Stimulated activated CD4-positive, alpha-beta T cell treated with anti-CD3 and anti-CD28 coated beads, TNF-alpha, amount 100 ng/mL, for 1 hour (primary cell): ENCODE measurements at places on chromosomes 5 and 9.

GRCh38 chr5:160452036-160452435 lies 30.4 kb downstream of the PTTG1 start:
- DNase-seq, result no peak

- no peak for DNase-seq
Measured at GRCh38 chr5:83846624-83847350, 126.1 kb upstream of the HAPLN1 start.

GRCh38 chr5:68182094-68182493 lies 33.5 kb upstream of the PIK3R1 start:
- no peak for DNase-seq

- DNase-seq, result no peak
Measured at GRCh38 chr5:154049636-154050035, 10.9 kb downstream of the MFAP3 start.

- no peak for DNase-seq
Measured at GRCh38 chr5:133205649-133206048, 153.8 kb downstream of the HSPA4 start.

- no peak for DNase-seq
Measured at GRCh38 chr5:78009937-78010527, 233.9 kb upstream of the TBCA start.

GRCh38 chr9:5389109-5389732 lies 48.5 kb downstream of the PLGRKT start:
- DNase-seq, result no peak

DNA sequence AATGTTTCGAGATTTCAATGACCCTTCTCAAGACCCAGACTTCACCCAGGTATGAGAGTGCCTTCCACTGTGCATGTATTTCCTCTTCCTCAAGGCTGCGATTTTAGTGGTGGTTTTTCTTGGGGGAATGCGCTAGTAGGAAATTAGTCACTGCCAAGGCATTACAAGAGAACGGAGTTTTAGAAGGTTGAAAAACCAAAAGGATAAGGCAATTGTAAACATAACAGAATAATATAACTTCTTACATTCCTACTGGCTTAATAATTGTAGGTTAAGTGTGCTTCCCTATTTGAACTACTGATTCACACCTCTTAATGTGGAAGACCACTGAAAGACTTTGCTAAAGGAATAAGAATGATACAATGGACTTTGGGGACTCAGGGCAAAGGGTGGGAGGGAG lies 38.9 kb downstream of the ACO1 start:
- DNase-seq, result no peak

DNA sequence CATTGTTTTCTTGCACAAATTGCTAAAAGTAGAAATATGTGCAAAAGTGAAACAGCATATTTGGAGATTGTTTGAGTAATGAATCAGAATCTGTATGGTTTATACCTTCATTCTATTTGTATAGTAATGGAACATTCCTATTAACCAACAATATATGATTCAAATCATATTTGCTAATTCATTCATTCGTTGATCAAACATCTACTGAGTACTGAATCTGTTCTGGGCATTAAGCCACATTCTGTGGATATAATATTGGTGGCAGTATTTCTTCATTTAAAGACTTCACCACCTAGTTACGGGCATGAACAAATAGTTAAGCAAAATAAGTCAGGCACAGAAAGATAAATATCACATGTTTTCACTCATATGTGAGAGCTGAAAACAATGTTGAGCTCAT lies 385.7 kb downstream of the MTRR start:
- no peak for DNase-seq

GRCh38 chr9:2014696-2015580 lies at the start of gene SMARCA2:
TSS of gene SMARCA2 (plus strand) at chr9:2015347. CDS start at chr9:2029023, 13,676 bp downstream.
- peak; percentile 90 for DNase-seq

- no peak for DNase-seq
Measured at GRCh38 chr5:74035521-74035937, 409.5 kb downstream of the ARHGEF28 start.

DNA sequence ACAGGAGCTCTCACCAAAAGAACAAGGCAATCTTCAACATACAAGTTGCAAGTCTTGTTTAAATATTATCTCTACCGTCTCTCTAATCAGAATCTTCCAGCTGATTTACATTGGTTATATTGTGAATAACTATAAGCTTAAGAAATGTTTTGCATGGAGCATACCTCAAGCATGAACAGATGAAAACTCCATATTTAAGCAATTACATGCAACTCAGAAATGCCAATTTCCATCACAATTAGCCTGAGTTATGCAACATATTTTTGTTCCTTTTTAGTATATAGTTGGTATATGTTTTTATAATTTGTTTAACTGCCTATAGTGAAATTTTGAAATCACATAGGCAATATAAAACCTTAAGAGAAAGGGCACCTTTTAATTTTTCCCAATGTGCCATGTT lies 142.5 kb downstream of the DENND1A start:
- no peak for DNase-seq

DNA sequence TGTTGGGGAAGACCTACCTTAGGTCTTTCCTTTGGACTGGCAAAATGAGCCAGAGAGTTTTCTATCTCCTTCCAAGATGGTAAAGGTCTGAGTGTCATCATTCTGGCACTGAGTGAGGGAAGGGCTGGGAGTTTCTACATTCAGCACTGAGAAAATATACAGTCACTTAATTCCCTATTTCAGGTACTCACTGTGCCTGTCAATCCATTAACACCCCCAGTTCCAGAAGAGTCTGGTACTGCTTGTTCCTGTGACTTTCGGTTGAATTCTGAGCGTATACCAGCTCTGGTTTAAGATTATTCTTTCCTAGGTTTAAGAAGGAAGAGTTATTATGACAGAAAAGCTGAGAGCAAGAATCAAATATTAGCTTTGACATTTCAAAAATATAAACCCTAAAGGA lies 68.4 kb downstream of the MTX3 start:
- DNase-seq, result no peak

- DNase-seq, result no peak
Measured at GRCh38 chr9:89961616-89962341, 357.0 kb downstream of the GADD45G start.

DNA sequence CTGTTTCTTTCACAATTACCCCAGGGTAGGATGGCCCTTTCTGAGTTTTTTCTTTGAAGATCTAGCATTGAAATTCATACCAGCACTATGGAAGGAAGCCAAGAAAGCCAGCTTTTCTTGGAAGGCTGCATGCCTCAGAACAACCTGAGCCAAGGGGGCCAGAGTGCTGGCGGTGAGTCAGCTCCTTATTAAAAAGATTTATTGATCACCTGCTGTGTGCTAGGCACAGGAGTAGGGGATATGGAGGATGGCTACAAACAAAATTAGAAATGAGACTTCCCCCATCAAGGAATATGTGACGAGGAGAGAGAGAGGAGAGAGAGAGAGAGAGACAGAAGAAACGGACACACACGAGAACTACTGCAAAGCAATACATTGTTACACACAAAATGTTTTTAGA lies 184.6 kb upstream of the PUM3 start:
- DNase-seq, result no peak
